ENCODE measurements at places on chromosomes 2 and 18.

DNA sequence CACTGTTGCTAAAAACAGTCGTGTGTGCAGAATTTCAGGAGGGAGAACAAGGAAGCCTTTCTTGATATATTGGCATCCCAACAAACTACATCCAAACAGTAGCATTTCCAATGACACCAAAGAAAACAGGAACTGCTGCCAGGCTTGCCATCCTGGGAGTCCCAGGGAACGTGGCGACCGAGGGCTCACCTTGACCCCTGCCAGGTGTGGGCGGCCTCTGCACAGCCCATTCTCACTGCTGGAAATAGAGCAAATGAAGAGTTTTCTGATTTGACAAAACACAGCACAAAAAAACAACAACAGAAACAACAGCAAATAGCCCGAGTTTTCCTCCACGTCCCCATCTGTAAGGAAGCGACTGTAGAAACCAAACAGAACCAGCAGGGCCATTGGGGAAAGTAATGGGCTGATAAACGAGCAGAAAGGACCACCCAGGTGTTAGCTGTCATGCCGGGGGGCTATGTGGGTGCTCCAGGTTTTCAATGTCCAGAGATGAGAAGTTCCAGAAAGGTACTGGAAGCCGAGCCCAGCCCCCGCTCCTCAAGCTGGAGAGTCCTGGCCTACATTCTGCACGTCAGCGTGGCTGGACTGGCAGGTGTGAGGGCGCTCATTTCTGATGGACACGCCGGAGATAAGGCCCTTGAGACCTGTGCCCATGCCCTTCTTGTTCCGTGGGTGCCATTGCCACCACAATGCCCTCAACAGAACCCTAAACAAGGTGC lies 80.8 kb downstream of the TWIST2 start:
- no peak for DNase-seq

- DNase-seq = no peak
Observed at GRCh38 chr2:198231562-198231961, 427.2 kb downstream of the PLCL1 start.

DNA sequence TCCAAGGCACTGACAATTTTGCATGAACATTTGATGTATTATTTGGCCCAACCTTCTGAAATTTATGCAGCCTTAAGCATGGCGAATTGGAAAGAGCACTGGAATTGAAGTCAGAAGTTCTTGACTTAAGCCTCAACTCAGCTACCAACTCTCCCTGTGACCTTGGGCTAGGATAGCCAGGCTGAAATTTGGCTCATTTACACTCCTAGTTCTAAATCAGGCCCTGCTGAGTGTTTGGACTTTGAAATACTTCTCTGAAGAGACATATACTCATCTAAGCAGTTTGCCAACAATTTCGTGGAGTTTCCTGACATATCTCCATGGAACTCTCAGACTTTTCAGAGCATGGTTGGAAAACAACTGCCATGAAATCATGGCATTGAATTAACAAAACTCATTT lies 489.6 kb upstream of the PIK3C3 start:
- DNase-seq = no peak

DNA sequence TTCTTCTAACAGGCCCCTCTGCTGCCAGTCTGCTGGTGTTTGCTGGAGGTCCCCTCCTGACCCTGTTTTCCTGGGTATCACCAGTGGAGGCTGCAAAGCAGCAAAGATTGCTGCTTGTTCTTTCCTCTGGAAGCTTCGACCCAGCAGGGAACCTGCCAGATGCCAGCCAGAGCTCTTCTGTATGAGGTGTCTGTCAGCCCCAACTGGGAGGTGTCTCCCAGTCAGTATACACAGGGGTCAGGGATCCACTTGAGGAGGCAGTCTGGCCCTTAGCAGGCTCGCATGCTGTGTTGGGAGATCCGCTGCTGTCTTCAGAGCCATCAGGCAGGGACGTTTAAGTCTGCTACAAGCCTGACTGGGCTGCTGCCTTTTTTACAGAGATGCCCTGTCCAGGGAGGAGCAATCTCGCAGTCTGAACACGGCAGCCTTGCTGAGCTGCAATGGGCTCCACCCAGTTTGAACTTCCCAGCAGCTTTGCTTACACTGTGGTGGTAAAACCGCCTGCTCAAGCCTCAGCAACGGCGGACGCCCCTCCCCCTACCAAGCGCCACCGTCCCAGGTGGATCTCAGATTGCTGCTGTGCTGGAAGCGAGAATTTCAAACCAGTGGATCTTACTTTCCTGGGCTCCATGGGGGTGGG lies 29.9 kb downstream of the CHCHD5 start:
- DNase-seq = no peak

- DNase-seq = no peak
Observed at GRCh38 chr2:160242893-160243564, 43.0 kb upstream of the ITGB6 start.

GRCh38 chr18:28884304-28884703 lies 707.4 kb upstream of the CDH2 start:
- no peak for DNase-seq
